ENCODE measurements at places on chromosomes 3 and 15. TPM values are rescaled to one million over a fixed set of nuclear protein-coding genes. Genes with fewer than 3 reads are reported as not detected.
A peak's percentile ranks its signal among the peaks of the same experiment; 100 is the strongest.

DNA sequence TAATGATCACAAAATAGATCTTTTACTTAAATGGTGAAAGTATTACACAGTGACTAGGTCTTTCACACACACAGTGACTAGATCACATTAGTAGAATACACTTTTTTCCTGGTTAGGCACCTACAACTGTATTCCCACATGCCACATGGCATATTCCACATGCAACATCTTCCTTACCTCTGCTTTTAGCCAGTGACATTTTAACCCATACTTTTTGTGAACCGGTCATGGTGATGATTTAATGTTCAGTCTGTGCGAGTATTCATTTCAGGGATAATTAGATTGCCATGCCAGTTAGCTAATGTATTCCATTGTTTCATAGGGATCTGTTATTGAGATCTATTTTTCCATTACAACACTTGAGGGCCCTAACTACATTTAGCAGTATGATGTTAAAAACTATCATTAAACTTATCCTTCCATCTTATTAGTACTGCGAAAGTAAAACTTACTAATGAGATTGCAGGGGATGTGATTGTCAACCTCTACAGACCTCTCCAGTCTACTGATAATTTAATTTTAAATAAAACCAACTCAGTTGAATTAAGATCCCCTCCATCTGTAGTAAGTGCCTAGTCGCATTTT, 28.3 kb downstream of the TSEN2 start:
- H3K27ac ChIP-seq = no peak overlapping the region
- no peak for DNase-seq
- no peaks in the 10 kb centered on the region for H3K36me3 ChIP-seq

DNA sequence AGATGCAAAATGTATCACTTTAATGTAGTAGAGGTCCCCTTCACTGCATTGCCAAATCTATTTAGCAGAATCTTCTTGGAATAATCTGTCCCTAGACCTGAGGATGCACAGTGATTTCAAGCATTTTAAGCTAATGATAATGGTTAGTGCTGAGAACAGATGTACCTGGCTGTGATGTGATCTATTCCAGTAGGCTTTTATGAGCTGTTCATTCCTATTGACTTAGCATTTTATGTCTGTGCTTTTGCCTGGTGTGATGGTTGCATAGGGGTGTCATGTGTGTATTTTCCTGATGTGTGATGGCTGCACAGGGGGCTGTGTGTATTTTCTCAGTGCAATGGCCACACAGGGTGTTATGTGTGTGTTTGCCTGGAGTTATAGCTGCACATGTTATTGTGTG, 272.9 kb downstream of the TIGIT start:
- no peak overlapping the region for H3K4me3 ChIP-seq
- no peak for DNase-seq
- H3K36me3 ChIP-seq = no peaks in the 10 kb centered on the region
- H3K27ac ChIP-seq = no peak overlapping the region
- H3K27me3 ChIP-seq = no peaks in the 10 kb centered on the region

DNA sequence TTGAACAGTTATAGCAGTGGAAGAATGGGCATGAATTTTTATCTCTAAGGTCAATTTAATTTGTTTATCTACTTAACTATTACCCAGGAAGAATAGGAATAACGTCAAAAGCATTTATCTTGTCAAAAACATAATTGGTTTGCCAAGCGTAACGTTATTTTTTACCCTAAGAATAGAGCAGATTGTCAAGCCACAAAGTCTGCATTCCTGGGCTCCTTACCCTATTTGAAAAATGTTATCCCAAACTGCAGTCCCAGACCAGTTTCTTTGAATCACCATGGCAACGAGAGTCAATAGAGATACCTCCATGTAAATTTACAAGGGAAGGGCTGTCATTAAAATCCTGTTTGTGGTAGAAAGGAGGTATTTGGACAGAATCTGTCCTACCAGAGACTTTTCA, 61.1 kb downstream of the CPNE4 start:
- H3K27me3 ChIP-seq = no peaks in the 10 kb centered on the region
- no peaks in the 10 kb centered on the region for H3K4me1 ChIP-seq
- no peaks in the 10 kb centered on the region for H3K36me3 ChIP-seq

GRCh38 chr3:112302881-112303763, 9.1 kb upstream of the SLC9C1 start:
- DNase-seq = peak; percentile 97
- H3K4me3 ChIP-seq = peak overlapping the region; percentile 43
- no peaks in the 10 kb centered on the region for H3K36me3 ChIP-seq
- peaks cover 36% of the 10 kb centered on the region for H3K4me1 ChIP-seq

GRCh38 chr3:169509359-169509758, 154.2 kb downstream of the MECOM start:
- peaks cover 16% of the 10 kb centered on the region for H3K4me1 ChIP-seq
- no peaks in the 10 kb centered on the region for H3K36me3 ChIP-seq
- no peak for DNase-seq
- H3K27ac ChIP-seq = no peak overlapping the region
- no peak overlapping the region for H3K4me3 ChIP-seq

GRCh38 chr3:56931836-56932235, 128.6 kb upstream of the SPATA12 start:
- H3K36me3 ChIP-seq = no peaks in the 10 kb centered on the region
- H3K4me3 ChIP-seq = no peak overlapping the region
- no peak overlapping the region for H3K27ac ChIP-seq
- H3K4me1 ChIP-seq = peaks cover 12% of the 10 kb centered on the region
- no peak for DNase-seq
- H3K27me3 ChIP-seq = no peaks in the 10 kb centered on the region

- H3K4me3 ChIP-seq = no peak overlapping the region
- no peak for DNase-seq
- H3K36me3 ChIP-seq = no peaks in the 10 kb centered on the region
- 0 out of 2 replicates have a peak, but pooled peaks cover 5% of the 10 kb centered on the region for H3K4me1 ChIP-seq
- no peak overlapping the region for H3K27ac ChIP-seq
Observed at GRCh38 chr3:153714588-153715290, 406.5 kb upstream of the ARHGEF26 start.

DNA sequence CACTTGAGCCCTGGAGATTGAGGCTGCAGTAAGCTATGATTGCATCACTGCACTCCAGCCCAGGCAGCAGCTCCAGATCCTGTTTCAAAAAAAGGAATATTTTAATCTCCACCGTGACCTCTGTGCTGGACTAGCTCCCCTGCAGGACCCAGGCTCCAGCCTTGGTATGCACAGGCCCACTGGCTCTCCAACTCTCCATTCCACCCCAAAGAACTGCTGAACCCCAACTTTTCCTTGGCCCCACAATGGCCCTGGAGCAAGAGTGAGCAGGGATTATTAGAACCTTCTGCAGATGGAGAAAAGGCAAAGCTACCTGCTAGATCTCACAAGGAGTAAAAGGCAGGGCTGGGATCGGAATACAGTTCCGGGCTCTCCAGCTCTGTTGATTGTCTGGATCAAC, 32.8 kb upstream of the SFMBT1 start:
- H3K4me3 ChIP-seq = no peak overlapping the region
- no peaks in the 10 kb centered on the region for H3K27me3 ChIP-seq
- DNase-seq = no peak
- no peaks in the 10 kb centered on the region for H3K36me3 ChIP-seq
- H3K27ac ChIP-seq = no peak overlapping the region

- H3K4me1 ChIP-seq = no peaks in the 10 kb centered on the region
- no peak overlapping the region for H3K4me3 ChIP-seq
- no peak overlapping the region for H3K27ac ChIP-seq
- H3K36me3 ChIP-seq = no peaks in the 10 kb centered on the region
- no peaks in the 10 kb centered on the region for H3K27me3 ChIP-seq
Observed at GRCh38 chr3:113051302-113051711, 60.5 kb downstream of the GTPBP8 start.

- no peak overlapping the region for H3K4me3 ChIP-seq
- no peak overlapping the region for H3K27ac ChIP-seq
- DNase-seq = no peak
- H3K4me1 ChIP-seq = peaks cover 19% of the 10 kb centered on the region
Observed at GRCh38 chr15:47273864-47274263, 443.4 kb upstream of the SEMA6D start.

GRCh38 chr15:49270541-49271421, 100.7 kb downstream of the GALK2 start:
- H3K4me1 ChIP-seq = peaks cover 26% of the 10 kb centered on the region
- no peak overlapping the region for H3K27ac ChIP-seq
- no peak overlapping the region for H3K4me3 ChIP-seq
- no peaks in the 10 kb centered on the region for H3K27me3 ChIP-seq

DNA sequence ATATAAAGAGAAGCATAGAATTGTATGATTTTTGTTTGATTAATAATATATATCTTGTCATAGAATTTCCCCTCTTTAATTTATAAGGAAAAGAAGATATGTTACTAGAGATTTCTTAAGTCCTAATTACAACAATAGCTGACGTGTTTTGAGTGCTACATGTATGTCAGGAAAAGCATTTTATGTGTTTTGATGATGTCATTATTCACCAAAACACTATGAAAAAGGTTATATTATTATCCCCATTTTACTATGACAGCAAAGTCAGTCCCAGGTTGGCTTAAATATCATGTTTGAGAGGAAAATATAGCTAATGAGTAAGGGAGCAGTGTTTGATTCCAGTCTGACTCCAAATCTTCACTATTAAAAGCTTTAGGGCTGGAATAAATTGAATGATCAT, 428.4 kb upstream of the GOLIM4 start:
- DNase-seq = no peak
- peaks cover 11% of the 10 kb centered on the region for H3K4me1 ChIP-seq
- H3K4me3 ChIP-seq = no peak overlapping the region
- H3K27ac ChIP-seq = no peak overlapping the region

- peak overlapping the region; percentile 88 for H3K4me3 ChIP-seq
- peaks cover 19% of the 10 kb centered on the region for H3K4me1 ChIP-seq
- no peaks in the 10 kb centered on the region for H3K36me3 ChIP-seq
- peak overlapping the region; percentile 86 for H3K27ac ChIP-seq
- no peak for DNase-seq
Observed at GRCh38 chr3:32685543-32686185, 676 bp downstream of the CNOT10 start.

- DNase-seq = no peak
- H3K27ac ChIP-seq = no peak overlapping the region
- no peaks in the 10 kb centered on the region for H3K27me3 ChIP-seq
- no peak overlapping the region for H3K4me3 ChIP-seq
Observed at GRCh38 chr3:174255454-174255853, 603.7 kb upstream of the NAALADL2 start.

- H3K36me3 ChIP-seq = no peaks in the 10 kb centered on the region
- no peak overlapping the region for H3K27ac ChIP-seq
- DNase-seq = no peak
- H3K4me3 ChIP-seq = no peak overlapping the region
- peaks cover 6% of the 10 kb centered on the region for H3K4me1 ChIP-seq
Observed at GRCh38 chr3:41424543-41425300, 225.4 kb downstream of the CTNNB1 start.

GRCh38 chr3:25581823-25582222, 82.9 kb downstream of the TOP2B start:
- no peaks in the 10 kb centered on the region for H3K4me1 ChIP-seq
- no peaks in the 10 kb centered on the region for H3K27me3 ChIP-seq
- H3K36me3 ChIP-seq = no peaks in the 10 kb centered on the region
- DNase-seq = no peak
- H3K4me3 ChIP-seq = no peak overlapping the region

MGLL gene
- total RNA-seq = 0.83 TPM

C2CD4A gene
- total RNA-seq = 0.19 TPM

BTBD1 gene
- 66.1 TPM for total RNA-seq

VILL gene
- total RNA-seq = 9.8 TPM

MRPS22 gene
- 65.6 TPM for total RNA-seq

KCNMB2 gene
- total RNA-seq = not detected

Measured in GM23338 (cell line).